NCI-H510A treated with DMSO at 0.1 percent for 48 hours (cell line): ENCODE measurements at places on chromosomes 16 and 17.

DNA sequence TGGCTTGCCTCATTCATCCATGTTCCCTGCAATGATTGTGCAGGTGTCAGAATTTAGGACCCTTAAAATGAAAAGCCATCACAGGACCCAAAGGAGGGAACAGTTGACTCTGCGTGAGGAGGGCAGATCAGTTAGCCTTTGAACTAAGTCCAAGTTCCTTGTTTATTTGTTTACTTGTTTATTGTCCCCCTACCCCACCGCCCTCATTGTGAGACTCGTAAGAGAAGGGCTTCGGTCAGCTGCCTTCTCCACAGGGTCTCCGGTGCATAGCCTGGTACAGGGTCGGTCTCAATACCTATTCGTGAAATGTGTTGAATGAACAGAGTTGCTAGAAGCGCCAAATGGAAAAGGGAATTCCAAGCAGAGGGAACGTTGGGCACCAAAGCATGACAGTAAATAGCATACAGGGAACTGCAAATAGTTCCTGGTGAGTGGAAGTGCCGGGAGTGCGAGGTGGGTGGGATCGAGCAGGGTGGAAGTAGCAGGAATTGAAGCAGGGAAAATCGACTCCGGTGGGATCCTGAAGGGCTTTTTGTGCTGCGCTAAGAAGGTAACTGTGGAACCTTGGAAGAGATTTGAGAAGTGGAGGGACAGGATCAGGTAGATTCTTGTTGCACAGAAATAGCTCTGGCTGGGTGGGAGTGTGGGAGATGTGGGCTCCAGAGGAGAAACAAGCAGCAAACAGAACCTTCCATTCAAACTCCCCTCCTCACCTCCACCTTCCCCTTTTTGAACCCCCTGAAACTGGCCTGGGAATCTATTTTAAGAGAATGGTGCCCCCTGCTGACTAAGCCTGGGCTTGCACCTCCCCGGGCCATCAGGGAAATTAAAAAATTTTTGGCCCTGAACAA lies 12.7 kb downstream of the SLC35B1 start:
- DNase-seq: peak; percentile 71

DNA sequence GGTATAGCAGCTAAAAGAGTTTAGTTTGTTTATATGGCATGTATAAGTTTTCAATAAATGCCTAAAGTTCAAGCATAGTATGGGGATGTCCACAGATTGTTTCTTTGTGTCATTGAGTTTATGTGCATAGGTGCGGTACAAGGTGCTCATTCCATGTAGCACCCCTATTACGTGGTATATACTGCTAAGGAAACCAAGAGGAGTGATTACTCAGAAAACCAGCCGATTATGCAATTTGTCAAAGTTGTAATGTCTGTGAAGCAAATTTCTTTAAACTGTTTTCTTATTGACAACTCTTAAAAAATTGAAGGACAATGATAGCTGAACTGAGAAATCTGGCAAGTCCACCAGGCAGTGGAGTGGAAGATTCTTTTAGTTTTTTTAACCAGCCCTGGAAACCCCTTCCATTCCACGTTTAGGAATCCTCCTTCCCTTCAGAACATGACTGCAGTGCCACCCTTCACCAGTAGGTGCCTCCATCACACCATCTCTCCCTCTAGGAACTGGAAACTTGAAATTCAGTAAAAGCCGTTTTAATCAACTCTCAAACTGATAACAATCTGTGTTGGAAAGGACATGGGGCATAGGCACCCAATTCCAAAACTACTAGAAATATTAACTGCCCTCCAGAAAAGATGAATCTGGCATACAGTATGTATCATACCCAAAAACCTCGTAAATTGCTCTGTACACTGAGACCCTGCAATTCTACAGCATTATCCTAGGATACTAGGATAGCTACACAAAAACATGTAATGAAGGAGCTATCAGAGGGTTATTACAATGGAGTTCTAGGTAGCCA lies 43.5 kb downstream of the REXO5 start:
- peak; percentile 67 for DNase-seq

DNA sequence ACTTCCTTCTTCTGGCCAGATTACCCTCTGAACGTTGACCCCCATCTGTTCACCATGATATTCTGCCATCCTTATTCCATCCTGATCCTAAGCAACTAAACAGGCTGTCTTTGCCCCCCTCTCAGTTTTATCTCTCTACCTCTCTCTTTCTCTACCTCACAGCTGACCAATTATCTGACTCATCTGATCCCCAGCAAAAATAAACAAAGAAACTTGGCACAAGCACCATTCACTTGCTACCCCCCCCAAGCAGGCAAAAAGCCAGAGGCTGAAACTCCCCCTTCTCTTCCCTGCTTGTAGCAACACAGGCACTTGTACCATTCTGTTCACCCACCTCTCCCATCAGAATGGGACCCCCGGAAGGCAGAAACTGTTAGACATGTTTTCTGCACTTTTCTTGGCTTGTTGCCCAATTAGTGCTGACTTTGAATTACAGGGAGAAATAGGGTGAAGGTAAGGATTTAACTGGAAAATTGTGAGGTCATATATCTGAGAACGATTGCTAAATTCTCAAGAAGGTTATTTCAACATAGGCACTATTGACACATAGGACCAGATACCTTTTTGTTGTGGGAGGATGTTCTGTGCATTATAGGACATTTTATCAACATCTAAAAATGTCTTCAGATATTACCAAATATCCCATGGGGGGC lies 163.2 kb downstream of the TOX3 start:
- DNase-seq: peak; percentile 40

DNA sequence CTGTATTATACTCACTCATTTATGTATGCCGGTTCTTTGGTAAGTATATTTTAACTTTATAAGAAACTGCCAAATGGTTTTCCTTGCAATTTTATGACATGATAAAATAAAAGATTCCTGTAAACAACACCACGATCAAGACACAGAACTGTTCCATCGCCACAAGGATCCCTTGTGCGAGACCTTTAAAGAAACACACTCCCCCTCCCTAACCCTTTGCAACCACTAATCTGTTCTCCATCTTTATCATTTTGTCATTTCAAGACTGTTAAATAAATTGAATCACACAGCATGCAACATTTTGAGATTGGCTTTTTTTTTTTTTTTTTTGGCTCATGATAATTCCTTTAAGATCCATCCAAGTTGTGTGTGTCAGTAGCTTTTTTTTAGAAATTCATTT lies 6.0 kb downstream of the ADGRG5 start:
- no peak for DNase-seq

GRCh38 chr16:25148568-25149215 lies 37.1 kb downstream of the LCMT1 start:
- no peak for DNase-seq

DNA sequence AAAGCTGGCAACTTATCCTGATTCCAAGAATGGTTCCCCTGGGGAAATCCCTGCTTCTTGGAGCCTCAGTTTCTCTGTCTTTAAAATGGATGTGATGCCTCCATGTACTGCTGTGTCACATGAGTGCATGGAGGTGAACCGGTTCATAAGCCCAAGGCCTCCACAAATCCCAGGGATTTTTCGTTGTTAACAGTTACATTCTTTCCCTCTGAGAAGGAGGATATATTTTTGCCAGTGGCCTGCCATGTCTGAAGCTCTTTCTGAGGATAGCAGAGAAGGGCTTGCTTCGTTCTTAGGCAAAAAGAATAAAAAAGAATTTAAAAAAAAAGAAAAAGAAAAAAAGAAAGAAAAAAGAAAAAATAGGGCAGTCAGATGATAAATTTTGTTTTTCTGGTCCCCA lies 52.2 kb upstream of the CIBAR2 start:
- no peak for DNase-seq

DNA sequence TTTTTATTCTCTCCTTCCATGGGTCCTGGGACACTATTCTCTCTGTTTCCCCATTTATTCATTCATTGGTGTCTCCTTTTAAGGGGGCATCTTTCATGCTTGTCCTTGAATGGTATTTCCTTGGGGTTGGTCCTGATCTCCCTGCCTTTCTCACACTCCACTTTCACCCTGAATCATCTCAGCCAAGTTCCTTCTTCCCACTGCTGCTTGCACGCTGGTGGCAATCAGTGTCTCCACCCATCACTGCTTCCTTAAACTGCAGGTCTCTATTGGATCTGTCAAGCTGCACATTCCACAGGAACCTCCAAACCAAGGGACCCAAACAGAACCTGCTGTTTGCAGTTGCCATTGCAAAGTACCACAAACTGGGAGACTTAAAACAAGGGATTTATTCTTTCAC lies 89.3 kb upstream of the SDK2 start:
- no peak for DNase-seq

GRCh38 chr17:11272191-11272590 lies 31.2 kb downstream of the SHISA6 start:
- DNase-seq: no peak

GRCh38 chr17:76153640-76154039 lies 12.6 kb upstream of the FOXJ1 start:
- no peak for DNase-seq

DNA sequence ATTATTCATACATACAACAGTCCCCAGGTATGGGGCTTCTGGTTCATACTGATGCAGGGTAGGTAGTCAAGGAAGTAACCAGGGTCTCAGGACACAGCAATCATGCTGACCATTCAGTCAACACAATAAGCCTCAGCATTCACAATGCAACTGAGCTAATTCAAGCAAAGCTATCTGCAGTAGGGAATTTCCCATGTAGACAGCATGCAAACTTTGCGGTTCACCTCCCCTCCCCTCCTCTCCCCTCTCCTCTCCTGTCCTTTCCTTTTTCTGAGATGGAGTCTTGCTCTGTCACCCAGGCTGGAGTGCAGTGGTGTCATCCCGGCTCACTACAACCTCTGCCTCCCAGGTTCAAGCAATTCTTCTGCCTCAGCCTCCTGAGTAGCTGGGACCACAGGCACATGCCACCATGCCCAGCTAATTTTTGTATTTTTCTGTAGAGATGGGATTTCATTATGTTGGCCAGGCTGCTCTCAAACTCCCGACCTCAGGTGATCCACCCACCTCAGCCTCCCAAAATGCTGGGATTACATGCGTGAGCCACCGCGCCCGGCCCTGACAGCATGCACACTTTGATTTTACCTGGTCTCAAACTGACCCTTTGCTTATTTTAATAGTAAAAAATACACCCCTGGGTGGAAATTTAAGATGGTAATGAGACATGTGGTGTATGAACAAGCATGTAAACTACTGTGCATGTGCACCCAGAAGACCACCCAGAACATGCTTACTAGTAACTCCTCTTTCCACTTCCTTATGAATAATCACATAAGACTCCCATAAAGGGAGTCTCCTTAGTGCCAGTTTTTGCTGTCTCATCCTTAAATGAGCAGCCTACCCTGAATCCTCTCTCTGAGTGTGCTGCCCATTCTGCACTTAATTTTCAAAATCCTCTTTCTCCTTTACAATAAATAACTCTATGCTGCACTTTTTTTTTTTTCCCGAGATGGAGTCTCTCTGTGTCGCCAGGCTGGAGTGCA lies 9.3 kb upstream of the RNF135 start:
- DNase-seq: no peak

GRCh38 chr17:37527249-37527851 lies 37.7 kb downstream of the DUSP14 start:
- peak; percentile 62 for DNase-seq

GRCh38 chr17:35514564-35514963 lies 22.9 kb downstream of the SLFN12L start:
- DNase-seq: no peak

DNA sequence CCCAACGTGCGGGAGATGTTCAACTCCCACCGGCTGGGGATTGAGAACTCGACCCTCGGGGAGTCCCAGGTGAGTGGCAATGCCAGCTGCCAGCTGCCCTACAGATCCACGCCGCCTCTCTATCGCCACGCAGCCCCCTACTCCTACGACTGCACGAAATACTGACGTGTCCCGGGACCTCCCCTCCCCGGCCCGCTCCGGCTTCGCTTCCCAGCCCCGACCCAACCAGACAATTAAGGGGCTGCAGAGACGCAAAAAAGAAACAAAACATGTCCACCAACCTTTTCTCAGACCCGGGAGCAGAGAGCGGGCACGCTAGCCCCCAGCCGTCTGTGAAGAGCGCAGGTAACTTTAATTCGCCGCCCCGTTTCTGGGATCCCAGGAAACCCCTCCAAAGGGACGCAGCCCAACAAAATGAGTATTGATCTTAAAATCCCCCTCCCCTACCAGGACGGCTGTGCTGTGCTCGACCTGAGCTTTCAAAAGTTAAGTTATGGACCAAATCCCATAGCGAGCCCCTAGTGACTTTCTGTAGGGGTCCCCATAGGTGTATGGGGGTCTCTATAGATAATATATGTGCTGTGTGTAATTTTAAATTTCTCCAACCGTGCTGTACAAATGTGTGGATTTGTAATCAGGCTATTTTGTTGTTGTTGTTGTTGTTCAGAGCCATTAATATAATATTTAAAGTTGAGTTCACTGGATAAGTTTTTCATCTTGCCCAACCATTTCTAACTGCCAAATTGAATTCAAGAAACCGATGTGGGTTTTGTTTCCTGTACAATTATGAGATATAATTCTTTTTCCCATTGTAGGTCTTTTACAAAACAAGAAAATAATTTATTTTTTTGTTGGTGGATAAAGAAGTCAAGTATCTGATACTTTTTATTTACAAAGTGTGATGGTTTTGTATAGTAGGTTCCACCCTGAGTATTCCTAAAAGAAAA lies 2.3 kb downstream of the FOXC2 start:
- no peak for DNase-seq
